Left lung (tissue), 14 donors: ENCODE measurements at places on chromosomes 2 and 18. TPM values are rescaled to one million over a fixed set of nuclear protein-coding genes. Genes with fewer than 3 reads are reported as not detected.
A peak's percentile ranks its signal among the peaks of the same experiment; 100 is the strongest.

DNA sequence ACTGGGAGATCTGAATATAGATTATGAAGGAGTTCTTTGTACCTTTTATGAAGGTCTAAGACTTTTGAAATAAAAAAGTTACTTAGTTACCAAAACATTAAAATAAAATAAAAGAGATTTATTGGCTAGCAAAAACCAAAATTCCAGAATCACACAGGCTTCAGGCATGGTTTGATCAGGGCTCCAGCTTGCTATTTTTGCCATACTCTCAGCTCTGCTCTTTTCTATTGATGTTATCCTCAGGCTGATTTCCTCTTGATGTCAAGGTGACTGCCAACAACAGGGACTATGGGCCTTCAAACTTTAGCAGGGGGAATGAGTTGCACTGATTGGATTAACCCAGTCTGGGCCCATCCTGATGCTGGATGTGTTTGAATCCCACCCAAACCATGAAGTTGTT lies 174.1 kb downstream of the TFCP2L1 start:
- H3K27ac ChIP-seq: no peak overlapping the region
- H3K4me3 ChIP-seq: no peak overlapping the region
- H3K36me3 ChIP-seq: no peaks in the 10 kb centered on the region
- H3K4me1 ChIP-seq: no peaks in the 10 kb centered on the region

- H3K36me3 ChIP-seq: no peaks in the 10 kb centered on the region
- DNase-seq: no peak
- H3K4me1 ChIP-seq: peaks cover 5% of the 10 kb centered on the region
- H3K27me3 ChIP-seq: no peaks in the 10 kb centered on the region
These were observed 73.2 kb upstream of the BOD1L2 start for GRCh38 chr18:57073501-57074187.

GRCh38 chr2:169093535-169093934 lies 24.2 kb downstream of the DHRS9 start:
- no peak for DNase-seq
- no peak overlapping the region for H3K27ac ChIP-seq
- no peaks in the 10 kb centered on the region for H3K27me3 ChIP-seq
- H3K4me1 ChIP-seq: peaks cover 57% of the 10 kb centered on the region
- no peak overlapping the region for H3K4me3 ChIP-seq

- no peak overlapping the region for H3K4me3 ChIP-seq
- peaks cover 6% of the 10 kb centered on the region for H3K4me1 ChIP-seq
- no peaks in the 10 kb centered on the region for H3K36me3 ChIP-seq
- H3K27ac ChIP-seq: peak overlapping the region; percentile 27
- H3K27me3 ChIP-seq: no peaks in the 10 kb centered on the region
- no peak for DNase-seq
These were observed 21.8 kb downstream of the COLEC12 start for GRCh38 chr18:478681-479080.

DNA sequence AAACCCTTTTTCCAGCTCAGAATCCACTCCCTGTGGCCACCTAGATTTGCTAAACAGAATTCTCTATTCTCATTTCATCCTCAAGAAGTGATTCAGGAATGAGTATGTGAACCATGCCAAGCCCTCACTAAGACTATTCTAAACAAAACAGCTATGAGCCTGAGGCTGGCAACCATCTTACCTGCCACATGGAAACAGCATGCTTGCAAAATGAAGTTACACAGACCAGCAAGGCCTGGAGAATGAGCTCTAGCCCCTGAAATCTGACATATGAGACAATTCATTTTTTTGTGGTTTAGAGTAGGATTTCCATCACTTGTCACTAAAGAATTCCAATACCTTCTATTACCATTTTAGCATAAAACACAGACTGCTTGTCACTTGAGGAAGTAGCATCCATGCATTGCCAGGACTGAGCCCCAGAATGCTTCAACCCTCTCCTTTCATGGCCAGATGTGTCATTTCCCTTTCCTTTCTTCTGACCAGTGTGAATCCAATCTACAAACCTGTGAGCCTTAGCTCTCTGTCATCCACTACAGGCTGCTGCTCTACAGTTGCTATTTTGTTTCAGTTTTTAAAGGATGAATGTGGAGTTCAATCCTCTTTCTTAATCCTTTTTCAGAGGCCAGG lies 744.3 kb upstream of the ACVR2A start:
- no peaks in the 10 kb centered on the region for H3K36me3 ChIP-seq
- H3K27me3 ChIP-seq: no peaks in the 10 kb centered on the region
- DNase-seq: no peak
- H3K27ac ChIP-seq: no peak overlapping the region
- no peaks in the 10 kb centered on the region for H3K4me1 ChIP-seq

The UPP2 gene
- total RNA-seq: not detected
